Stimulated activated CD4-positive, alpha-beta T cell treated with anti-CD3 and anti-CD28 coated beads, Interleukin-2, amount 100 ng/mL, for 48 hours (primary cell): ENCODE measurements at places on chromosomes 12 and 14.

GRCh38 chr12:93682846-93683261 lies 5.7 kb downstream of the CRADD start:
- no peak for DNase-seq

GRCh38 chr12:80188576-80188975 lies 89.2 kb downstream of the OTOGL start:
- no peak for DNase-seq

GRCh38 chr12:31585271-31585670 lies 5.7 kb downstream of the DENND5B start:
- DNase-seq = no peak

GRCh38 chr12:54587315-54587873 lies 1.1 kb downstream of the PPP1R1A start:
- no peak for DNase-seq

- no peak for DNase-seq
Measured at GRCh38 chr12:89469361-89469760, 55.2 kb downstream of the GALNT4 start.

DNA sequence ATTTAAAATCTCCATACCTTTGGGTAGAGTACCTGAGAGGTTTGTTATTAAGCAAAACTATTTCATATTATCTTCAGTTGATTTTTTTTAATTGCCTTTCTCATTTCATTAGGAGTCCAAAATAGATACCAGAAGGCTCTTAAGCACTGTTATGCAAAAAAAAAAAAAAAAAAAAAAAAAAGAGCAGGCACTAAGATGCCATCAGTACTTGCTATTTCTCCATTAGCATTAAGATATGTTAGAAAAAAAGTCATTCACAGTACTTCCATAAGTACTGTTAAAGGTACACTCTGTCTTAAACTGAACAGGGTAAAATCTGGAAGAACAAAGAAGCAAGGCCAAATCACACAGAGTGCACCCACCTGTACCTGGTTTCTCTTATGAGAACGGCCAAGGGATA lies 57.2 kb downstream of the SETD3 start:
- no peak for DNase-seq

- DNase-seq = no peak
Measured at GRCh38 chr14:68568907-68569897, 223.7 kb downstream of the ZFP36L1 start.

DNA sequence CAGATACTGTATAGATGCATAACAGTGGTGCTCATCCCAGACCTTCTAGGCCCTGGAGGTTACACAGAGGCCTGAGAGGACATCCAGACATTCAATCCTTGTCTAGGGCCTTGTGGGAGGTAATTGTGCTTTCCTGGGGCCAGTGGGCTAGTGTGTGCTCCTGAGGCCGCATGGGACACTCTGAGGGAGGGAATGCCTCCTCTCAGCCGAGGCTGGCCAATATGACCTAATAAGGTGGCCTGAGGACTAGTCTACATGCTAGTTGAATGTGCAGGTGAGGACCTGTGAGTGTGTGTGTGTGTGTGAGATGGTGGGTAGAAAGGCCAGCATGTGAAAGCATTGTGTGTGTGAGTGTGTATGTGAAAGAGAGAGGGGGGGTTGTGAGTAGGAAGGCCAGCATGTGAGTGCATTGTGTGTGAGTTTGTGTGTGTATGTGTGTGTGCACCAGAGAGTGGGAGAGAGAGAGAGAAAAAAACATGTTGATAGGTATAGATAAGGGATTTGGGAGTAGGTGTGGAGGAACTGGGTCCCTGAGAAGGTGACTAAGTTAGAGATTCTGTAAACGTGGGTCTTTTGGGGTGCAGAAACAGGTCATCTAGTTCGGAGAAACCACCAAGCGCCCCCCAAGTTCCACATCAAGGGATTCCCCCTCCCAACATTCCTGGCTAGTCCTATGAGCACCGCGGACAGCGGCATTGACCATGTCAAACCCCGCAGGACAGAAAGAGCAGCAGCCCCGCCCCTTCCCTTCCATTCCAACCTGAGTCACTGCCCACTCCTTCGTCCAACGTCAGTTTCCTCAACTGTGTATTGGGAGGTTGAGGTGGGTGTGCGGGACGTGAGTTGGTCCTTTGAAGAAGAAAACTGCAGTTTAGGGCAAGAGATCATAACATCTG lies 9.7 kb upstream of the KRT81 start:
- no peak for DNase-seq

DNA sequence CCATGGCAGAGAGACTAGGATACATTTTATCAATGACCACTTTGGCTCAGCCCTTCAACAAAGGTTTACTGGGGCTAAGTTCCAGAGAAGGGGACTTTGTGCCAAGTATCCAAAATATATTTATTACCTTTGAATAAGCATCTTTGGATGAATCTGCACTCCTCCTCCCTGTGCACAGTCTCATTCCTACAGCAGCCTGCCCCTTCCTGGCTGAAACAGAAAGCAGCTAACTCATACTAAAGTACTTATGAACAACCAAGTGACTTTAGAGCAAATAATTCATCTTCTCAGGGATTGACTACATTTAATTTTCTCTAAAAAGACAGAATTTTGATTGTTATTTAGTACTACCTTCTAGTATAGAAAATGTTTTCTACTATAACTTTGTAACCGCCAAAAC lies 47.8 kb upstream of the ETV6 start:
- no peak for DNase-seq

GRCh38 chr14:90523544-90523943 lies 126.7 kb downstream of the CALM1 start:
- no peak for DNase-seq

DNA sequence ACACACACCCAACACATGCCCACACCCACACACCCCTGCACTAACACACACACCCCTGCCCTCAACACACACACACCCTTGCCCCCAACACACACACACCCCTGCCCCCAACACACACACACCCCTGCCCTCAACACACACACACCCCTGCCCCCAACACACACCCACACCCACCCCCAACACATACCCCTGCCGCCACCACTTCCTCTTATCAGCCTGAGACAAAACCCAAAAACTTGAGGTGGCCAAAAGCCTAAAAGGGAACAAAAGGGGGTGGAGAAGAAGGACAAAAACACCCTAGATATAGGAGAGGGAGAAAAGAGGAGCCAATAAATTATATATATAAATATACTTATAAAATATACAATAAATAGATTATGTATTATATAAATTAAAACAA lies 9.1 kb upstream of the DEGS2 start:
- DNase-seq = no peak

DNA sequence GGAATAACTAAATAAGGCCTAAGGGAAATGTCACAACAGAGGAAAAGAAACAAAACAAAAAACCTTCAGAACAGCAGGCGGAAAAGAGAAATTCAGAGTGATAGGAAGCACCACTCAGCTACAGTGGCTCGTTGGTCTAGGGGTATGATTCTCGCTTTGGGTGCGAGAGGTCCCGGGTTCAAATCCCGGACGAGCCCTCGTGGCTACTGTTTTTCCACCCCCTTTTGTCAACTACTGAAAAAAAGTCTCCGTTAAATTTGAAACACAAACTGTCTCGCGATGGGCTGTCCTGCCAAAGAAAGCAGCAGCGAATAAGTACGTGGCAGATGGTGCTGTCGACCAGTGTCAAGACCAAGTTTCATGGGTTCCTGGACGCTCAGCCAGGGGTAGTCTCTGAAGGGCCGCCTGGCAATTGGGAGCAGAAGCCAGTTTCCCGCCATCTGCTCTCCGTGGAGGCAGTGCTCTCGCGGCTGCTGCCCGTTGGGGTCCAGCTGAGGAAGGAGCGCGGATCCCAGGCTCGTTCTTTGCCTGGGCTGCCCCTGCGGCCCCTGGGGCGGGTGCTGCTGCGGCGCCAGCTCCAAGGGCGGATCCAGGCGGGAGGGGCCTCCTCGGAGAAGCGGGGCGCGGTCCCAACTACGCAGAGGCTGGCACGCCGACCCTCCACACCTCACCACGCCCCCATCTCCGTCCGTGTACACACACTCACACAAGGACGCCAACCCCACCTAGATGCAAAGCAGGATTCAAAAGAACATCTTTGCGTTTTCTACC lies at the start of gene RNASE4:
Gene RNASE4 (plus strand): TSS at position 670 of the 771 bp plus-strand sequence. CDS start 14,812 bp downstream, outside the sequence.
- peak; percentile 84 for DNase-seq

- peak; percentile 23 for DNase-seq
Measured at GRCh38 chr14:21498540-21499526, 12.3 kb downstream of the METTL3 start.

- DNase-seq = no peak
Measured at GRCh38 chr12:103880299-103881142, 39.5 kb upstream of the NT5DC3 start.

DNA sequence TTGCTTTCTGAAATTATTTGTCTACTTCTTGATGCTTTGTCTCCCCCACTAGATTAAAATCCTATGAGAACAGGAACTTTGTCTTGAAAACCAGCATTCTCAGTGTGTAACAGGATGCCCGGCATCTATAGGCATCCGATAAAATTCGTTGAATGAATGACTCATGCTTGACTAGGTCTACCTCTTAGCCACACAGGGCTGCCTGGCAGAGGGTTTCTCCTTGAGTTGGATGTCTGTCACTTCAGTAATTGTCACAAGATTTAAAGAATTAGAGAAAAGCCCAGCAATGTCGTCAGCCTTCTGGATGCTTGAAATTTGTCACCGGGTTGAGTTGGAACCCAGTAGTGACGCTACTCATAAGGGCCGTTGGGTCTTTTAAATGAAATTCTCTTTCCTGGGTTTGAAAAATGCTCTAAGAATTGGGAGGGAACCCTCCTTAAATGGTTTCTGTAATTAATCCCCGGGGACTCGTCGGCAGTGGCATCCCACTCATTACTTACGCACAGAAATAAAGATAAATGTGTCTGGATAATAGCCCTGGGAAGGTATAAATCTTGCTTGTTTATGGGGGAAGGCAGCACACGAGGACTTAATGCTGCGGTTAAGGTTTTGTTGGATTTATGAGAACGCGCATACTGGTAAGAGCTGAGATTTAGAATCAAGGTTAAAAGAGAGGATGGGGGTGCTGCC lies 194.1 kb downstream of the AACS start:
- no peak for DNase-seq

GRCh38 chr12:112798048-112798760 lies 6.7 kb downstream of the RPH3A start:
- no peak for DNase-seq

DNA sequence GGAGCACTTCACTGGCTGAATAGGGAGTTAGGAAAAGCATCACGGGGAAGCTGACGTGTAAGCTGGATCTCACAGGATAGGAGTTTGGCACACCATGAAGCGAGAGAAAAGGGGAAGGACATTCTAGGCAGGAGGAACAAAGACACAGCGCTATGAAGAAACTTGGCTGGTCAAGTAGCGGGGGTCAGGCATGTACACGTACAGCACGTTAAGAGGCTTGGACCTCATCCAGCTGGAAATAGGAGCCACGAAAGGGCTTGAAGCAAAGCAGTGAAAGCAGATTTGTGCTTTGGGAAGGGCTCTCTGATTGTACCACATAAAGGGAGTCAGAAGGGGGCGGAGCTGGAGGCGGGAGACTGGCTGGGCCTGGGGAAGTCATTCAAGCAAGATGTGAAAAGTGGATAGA lies 19.6 kb upstream of the GALNT8 start:
- no peak for DNase-seq

DNA sequence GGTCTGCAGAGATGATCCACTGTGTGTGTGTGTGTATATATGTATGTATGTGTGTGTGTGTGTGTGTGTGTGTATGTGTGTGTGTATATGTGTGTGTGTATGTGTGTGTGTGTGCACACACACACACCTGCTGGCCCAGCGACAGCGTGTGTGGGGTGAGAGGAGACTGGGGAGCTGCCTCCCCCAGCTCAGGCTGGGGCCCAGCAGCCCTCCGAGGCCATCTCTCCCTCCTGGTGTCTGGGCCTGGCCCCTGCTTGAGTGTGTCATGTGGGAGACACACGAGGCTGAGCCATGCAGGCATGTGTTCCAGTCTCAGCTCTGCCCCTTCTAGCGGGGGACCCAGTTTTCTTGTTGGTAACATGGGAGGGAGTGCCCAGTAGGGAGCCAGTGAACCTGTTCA lies 10.0 kb upstream of the TNFAIP2 start:
- no peak for DNase-seq

DNA sequence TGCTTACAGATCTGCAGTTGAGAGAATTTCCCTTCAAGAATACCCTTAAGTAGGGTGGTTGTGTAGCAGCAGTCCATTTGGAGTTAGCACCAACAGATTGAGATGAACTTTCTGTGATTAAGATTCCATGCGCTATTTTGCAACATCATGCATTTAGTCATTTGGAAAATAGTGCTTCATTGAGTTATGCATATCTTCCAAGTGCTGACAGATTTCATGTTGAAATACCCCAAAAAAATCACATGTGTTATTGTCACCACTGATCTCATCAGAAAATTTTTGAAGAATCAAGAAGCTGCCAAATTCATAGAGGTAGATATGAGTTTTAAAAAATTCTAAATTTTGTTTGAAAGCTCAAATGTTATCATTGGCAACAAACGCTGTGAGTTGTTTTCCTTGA lies 35.5 kb upstream of the OSBPL8 start:
- DNase-seq = no peak

DNA sequence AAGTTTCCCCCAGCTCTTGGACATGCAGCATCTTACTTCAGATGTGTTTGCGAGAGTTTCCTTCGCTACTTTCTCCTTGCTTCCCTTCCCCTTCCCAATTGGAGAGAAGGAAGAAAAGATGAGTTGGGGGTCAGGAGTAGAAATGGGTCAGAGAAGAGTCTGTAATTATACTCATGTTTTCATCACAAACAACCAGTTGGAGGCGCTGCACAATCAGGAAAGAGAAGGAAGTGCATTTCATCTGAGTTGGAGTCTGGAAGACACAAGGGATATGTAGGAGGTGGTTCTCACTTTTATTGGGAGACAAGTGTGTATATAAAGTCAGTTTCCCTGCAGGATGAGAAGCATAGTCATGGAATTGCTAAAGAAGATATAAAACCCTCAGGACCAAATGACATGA lies 31.3 kb upstream of the VSX2 start:
- DNase-seq = no peak

GRCh38 chr12:3229577-3229976 lies 152.4 kb downstream of the TSPAN9 start:
- DNase-seq = no peak

DNA sequence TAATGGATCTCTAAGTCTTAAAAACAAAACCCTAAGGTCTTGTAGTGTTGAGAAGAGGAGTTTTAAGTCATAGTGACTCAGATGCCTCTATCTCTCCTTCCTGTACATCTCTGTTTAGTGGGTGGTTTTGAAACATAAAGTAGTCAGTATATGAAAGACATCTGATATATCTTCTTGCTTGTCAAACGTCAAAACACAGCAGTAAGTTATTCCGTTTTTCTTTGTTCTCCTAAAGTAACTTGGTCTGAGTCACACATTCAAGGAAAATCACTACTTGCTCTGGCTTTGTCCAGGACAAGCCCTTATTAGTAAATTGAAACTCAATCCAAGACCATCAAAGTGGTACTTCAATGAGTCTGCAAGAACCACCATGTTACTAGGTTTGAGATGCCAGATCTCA lies 1172.5 kb downstream of the BCL11B start:
- no peak for DNase-seq
